Fibroblast of the aortic adventitia (primary cell): ENCODE measurements at places on chromosomes 1 and 21.
A peak's percentile ranks its signal among the peaks of the same experiment; 100 is the strongest.

GRCh38 chr1:8951231-8951630, 5.6 kb downstream of the CA6 start:
- DNase-seq: no peak

DNA sequence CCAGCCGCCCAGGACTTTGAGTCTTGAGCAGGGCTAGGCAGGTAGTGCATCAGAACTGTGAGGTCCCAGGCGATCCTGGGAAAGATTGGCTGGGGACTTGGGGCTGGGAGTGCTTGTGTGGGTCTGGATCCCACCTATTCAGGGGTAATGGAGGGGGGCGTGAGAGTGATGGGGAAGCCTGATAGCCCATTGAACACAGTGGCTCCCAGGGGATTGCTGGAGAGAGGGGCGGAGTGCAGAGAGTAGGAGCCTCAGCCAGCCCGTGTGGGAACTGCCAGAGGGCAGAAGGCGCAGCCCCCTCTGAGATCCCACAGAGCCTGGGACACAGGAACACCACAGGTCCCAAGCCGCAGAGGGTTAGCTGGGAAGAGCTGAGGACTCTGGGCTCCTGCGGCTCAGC, 19.3 kb upstream of the PDZK1IP1 start:
- no peak for DNase-seq

- DNase-seq: no peak
Measured at GRCh38 chr1:94104776-94105580, 16.0 kb downstream of the ABCA4 start.

- DNase-seq: peak; percentile 70
Measured at GRCh38 chr1:211625040-211625439, 46.1 kb upstream of the SLC30A1 start.

DNA sequence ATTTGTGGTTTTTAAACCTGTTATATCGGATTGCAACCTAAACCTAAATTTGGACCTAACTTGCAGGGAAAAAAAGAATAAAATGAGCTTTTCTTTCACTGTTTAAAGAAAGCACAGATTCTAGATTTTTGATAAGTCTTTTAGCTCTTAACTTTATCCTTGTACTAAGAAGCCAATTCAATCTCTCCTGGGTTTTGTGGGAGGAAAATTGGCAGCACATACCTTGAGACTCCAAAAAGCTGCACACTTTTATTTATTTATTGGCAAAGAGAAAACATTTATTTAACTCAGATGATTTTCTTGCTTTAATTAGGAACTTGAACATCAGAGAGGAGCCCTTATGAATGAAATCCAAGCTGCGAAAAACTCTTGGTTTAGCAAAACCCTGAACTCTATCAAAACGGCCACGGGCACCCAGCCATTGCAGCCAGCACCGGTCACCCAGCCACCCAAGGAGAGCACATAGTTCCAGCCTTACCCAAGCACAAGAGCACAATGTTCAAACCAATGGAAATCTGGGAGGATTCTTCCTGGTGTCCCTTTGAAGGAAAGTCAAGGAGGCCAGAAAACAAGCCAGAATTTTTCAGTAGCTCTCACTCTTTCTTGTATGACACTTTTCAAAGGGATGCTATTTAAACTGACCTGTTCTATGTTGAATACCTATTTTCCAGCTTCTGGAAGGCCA, 10.1 kb upstream of the CACYBP start:
- DNase-seq: no peak

DNA sequence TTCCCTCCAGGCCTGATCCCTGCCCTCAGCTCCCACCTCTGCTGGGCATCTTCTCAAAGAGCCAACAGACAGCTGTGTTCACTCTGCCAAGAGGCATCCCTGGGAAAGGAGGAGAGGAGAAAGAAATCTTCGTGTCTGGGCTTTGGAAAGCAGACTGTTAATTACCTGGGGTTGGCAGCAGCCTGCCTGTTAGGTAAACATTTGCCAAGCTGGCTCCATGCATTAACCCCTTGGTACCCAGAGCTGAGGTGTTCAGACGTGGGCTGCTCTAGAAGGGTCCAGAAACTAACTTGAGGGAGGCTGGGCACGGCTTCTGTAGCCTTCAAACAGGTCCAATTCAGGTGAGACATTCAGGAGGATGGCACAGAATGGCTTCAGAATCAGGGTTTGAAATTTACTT, 8.7 kb upstream of the EXTL1 start:
- no peak for DNase-seq

GRCh38 chr1:230983811-230984210, 4.9 kb downstream of the ARV1 start:
- DNase-seq: no peak

- DNase-seq: no peak
Measured at GRCh38 chr1:228222548-228222947, 14.7 kb downstream of the OBSCN start.

GRCh38 chr1:172646653-172647052, 12.2 kb upstream of the FASLG start:
- peak; percentile 25 for DNase-seq

DNA sequence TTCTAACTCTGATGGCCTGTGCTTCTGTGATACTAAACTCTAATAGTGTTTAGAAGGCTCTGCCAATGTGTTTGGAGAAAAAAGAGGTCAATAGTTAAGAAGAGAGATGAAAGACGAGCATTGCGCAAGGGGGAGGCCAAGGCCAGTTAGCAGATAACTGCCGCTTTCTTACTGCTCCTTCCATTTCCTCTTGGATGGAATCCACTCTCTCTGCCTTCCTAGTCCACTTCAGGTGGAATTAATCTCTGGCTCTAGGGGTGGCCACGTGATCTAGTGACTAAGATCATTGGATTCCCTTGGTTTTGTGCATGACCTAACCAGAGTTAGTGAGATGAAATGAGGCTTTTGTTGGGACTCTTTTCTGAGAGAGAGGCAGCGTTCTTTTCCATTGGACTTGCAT, 148.3 kb downstream of the ACTL8 start:
- DNase-seq: peak; percentile 17

DNA sequence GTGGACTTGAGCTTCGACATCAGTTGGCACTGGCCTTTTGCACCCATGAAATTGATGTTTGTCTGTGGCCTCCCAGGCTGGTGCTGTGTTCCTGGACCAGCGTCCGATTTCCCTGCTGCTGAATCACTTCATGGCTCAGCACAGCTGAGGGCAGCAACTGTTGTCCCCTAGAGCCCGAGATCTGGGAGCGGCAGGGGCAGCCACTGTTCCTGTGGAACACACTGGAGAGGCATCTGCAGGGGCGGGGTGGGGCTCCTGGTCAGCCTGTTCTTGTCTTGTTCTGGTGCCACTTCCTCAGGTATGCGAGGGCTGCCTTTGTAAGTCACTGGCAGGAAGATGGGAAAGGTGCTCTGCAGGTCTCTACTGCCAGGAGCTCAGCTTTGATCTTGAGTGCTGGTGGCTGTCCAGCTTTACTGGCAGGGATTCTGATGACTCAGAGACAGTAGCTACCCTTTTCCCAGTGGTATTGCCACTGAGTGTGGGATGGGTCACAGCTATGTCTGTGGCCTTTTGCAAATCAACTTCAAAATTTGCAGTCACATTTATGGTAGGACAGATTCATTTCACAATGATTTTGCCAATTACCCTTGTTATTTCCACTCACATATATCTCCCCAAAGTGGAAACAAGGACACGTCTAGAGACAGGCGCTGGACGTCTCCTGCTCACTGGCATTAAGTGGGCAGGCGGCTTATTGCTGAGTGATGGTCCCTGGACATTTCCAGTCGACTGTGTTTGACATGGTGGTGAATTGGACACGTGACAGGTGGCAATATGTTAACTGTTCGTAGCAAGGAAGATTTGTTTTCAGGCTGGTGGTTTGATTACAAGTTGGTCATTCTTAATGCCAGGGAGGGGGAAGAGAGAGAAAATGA, 15.3 kb downstream of the AGPAT3 start:
- peak; percentile 17 for DNase-seq

DNA sequence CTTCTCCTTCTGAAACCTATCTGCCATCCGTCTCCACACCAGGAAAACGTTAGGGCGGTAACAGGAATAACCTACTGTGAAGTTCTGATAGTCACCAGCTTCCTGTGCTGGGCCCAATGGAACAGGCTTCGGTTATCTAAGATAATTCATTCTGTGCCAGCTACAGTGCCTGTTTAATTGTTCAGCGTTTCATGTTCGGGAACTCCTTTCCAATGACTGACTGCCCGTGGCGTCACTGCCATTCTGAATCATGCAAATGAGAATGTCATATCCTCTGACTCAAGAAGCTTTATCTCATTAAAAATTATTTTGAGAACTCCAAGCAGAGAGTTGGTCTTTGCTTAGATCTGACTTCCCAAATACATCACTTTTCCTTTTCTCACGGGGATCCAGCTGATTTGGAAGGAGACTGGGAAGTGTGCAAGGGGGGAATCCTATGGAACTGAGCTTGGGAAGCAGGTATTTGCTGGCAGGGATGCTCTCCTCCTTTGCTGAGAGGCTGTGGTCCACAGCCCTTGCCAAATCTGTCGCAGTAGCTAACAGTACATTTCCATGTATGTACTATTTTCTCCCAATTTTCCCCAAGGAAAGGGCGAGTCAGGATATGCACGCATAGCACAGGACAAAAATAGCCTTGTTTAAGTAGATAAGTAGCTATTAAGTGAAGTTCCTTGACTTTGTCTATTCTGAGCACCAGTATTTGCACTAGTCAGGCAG, 358.7 kb downstream of the LTN1 start:
- DNase-seq: peak; percentile 99

DNA sequence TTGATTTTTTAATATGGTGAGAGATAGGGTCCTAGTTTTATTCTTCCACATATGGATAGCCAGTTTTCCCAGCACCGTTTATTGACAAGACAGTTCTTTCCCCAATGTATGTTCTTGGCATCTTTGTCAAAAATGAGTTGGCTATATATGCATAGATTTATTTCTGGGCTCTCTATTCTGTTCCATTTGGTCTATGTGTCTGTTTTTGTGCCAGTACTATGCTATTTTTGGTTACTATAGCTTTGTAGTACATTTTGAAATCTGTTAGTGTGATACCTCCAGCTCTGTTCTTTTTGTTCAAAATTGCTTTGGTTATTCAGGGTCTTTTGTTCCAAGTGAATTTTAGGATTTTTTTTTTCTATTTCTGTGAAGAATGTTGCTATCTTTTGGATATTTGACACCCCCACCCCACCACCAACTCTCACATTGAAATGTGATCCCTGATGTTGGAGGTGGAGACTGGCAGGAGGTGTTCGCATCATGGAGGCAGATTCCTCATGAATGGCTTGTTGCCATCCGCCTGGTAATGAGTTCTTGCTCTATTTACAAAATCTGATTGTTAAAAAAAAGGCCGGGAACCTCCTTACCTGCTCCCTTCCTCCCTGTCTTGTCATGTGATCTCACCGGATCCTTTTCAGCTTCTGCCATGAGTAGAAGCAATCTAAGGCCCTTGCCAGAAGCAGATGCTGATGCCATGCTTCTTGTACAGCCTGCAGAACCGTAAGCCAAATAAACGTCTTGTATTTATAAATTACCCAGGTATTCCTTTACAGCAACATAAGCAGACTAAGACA, 54.8 kb upstream of the KRTAP19-8 start:
- no peak for DNase-seq

DNA sequence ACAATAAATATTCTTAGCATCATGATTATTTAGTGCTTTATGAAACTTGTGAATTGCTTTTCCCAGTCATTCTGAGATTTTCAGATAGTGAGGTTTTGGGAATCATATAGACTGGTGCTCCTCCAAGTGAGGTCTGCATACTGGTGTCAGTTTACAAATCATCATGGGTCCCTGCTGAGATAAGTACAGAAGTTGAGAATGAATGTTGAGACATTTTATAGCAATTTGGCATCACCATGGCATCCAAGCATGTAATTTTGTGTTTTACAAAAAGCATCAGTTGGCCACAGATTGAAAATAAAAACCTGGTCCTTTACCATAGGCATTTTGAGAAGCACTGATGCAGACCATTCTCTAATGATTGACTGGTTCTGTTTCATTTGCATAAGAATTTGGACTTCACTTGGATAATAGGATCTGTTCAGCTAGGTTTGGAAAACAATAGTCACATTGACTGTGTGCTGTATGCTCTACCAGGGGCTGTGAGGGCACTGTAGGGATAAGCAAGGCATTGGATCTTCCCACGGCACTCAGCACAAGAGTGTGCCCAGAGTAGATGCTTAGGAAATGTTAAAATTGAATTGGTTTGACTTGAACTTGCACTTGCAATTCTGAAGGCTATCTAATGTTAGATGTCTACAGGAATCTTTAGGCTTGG, 79.0 kb upstream of the JUN start:
- DNase-seq: no peak

DNA sequence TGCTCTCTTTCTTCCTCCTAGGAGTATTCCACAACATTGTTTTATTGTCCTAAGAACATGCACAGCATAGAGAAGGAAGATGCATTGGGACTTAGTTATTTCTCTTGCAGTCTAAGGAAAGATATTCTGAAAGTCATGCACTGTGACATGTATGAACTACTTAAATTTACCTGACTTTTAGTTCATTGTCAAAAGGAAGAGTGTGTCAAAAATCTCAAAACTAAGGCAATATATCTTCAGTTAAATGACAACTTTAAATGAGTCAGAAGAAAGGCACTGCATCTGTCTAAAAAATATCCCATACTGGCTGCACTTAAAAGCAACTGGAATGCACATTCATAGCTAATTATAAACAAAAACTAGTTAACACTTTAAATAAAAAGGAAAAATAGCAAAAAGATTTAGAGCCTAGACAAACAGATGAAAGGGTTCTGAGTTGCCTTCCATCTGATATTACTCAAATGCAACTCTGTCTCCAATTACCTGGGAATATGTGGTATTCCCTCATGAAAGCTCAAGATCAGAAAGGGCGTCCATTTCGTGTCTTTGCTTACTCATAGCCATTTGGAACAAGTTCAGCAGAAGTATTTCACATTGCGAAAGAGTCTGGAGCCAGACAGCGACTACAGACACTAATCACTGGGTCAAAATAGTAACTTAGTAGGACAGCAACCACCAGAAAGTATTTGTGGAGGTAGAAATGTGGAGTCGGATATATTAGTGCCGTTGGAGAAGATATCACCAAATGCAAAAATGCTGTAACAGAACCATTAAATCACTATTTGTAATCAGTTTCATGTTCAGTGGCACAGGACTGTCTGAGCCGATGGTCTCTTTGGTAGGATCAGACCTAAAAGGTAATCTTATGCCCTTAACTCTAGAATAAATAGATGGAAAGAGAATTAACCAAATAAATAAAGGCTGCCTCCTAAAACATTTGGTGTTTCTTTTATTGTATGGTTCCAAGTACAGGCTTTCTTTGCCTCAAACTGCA, 225.7 kb downstream of the GREM2 start:
- peak; percentile 91 for DNase-seq

DNA sequence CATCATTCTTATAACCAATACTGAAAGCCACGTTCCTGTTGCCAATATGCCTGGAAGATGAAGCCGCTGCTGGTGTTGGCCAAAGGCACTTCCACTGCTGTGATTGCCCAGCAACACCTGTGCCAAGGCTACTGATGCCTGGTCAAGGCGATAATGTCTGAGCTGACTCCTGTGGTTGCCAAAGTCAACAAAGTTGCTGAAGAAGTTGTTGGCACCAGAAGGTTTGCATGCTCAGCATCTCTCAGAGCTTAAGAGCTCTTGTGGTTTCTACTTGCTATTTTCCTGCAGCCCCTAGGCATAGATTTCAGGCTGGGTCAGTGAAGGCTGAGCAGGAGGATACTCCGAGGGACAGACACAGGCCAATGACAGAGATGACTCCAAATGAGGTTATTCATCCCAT, 63.4 kb upstream of the RAB3GAP2 start:
- DNase-seq: peak; percentile 13

- no peak for DNase-seq
Measured at GRCh38 chr1:84434801-84435549, 36.7 kb downstream of the DNASE2B start.

- peak; percentile 33 for DNase-seq
Measured at GRCh38 chr1:212635141-212635631, 26.6 kb downstream of the ATF3 start.
